ENCODE measurements at places on chromosomes 13 and 19.
A peak's percentile ranks its signal among the peaks of the same experiment; 100 is the strongest.

GRCh38 chr19:48419158-48419920 lies 25.9 kb downstream of the GRIN2D start:
- peak; percentile 82 for DNase-seq

GRCh38 chr19:13314761-13315160 lies 164.6 kb downstream of the IER2 start:
- no peak for DNase-seq

DNA sequence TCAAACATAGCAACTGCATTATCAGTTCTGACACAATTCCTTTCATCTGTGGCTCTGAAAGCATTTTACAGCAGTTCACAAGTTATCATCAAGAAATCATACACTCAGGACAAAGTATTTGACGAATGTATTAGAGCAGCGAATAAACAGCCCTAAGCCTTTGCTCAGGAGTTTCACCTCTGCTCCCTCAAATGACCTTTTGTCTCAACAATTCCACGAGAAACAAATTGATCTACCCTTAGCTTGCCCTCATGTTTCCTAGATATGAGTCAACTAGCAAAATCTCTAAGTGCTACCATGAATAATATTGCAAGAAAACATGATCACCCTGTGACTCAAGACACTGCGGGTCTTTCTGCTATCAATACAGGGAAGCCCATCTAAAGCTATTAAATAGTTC lies 396.1 kb downstream of the EFNB2 start:
- DNase-seq: no peak

- no peak for DNase-seq
Measured at GRCh38 chr13:39788102-39788501, 132.6 kb downstream of the COG6 start.

- peak; percentile 13 for DNase-seq
Measured at GRCh38 chr19:6416658-6417405, 7.8 kb downstream of the KHSRP start.

- DNase-seq: no peak
Measured at GRCh38 chr13:91882918-91883317, 484.5 kb downstream of the GPC5 start.

- no peak for DNase-seq
Measured at GRCh38 chr19:54477650-54478049, 4.6 kb upstream of the CDC42EP5 start.

DNA sequence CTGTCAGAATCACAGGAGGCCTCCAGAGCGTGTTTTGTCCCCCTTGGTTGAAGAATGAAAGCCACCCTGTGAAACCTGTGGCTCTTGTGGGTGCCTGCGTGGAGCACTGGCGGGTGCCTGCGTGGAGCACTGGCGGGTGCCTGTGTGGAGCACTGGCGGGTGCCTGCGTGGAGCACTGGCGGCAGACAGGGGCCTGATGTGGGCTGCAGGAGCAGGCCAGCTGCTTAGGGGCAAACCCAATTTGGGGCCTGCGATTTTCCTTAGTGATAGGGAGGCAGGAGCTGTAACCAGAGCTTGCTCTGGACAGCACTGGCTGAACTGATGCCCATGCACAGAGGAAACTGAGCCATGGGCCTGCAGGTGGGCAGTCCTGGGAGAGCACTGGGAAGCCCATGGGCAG lies 24.3 kb downstream of the ARHGEF7 start:
- DNase-seq: no peak

GRCh38 chr13:71149046-71149445 lies 718.0 kb downstream of the DACH1 start:
- no peak for DNase-seq

DNA sequence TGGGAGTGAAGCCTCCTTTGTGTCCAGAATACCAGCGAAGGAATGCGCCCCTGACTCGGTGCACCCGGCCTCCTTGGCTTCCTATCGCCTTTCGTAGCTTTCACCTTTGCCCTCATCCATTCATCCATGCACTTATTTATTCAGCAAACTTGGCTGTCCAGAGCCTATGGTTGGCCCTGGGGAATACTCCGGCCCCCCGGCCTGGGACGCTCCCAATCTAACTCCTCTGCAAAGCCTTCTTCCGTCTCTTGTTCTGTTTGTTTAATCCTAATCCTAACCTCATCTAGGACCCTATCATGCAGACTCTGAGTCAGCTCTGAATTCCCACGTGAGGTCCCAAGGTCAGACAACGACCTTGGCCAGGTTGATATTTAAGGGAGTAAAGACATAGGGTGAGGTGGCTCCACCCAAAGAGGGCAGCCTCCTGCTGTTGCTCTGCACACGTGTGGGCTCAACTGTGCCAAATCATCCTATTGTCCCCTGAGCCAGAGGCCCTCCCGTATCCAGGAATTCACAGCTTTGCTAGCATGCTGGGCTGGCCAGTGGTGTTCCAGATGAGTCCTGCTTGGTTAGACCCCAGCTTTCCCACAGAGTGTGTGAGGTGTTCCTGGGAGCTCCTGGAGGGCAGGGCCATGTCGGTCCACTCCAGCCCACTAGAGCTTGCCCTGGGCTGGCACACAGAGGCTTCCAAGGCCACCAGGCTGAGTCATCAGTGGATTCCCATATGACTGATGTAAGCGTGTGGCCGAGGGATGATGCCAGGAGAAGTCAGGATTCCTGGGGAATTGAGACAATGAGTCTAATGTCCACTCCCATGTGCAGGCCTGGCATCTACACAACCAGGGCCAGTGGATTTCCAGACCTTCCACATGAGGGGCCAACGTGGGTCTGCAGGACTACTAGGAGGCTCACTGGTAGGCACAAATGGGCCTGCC lies 6.5 kb upstream of the CCNE1 start:
- no peak for DNase-seq

DNA sequence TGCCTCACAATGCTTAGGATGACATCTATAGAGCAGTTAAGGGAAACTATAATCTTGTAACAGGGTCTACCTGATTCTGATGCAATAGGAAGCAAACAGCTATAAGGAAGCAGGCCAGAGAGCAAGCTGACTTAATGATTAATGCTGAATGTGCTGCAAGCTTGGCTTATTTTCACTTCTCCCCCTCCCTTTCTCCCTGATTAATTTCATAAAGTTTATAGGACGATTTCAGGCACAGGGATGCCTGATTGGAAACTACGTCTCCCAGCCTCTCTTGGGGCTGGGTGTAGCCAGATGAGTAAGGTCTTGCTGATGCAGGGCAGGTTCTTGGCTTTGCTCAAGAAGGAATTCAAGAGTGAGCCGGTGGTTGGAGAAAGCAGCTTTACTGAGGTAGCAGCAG lies 82.8 kb upstream of the MRI1 start:
- no peak for DNase-seq

DNA sequence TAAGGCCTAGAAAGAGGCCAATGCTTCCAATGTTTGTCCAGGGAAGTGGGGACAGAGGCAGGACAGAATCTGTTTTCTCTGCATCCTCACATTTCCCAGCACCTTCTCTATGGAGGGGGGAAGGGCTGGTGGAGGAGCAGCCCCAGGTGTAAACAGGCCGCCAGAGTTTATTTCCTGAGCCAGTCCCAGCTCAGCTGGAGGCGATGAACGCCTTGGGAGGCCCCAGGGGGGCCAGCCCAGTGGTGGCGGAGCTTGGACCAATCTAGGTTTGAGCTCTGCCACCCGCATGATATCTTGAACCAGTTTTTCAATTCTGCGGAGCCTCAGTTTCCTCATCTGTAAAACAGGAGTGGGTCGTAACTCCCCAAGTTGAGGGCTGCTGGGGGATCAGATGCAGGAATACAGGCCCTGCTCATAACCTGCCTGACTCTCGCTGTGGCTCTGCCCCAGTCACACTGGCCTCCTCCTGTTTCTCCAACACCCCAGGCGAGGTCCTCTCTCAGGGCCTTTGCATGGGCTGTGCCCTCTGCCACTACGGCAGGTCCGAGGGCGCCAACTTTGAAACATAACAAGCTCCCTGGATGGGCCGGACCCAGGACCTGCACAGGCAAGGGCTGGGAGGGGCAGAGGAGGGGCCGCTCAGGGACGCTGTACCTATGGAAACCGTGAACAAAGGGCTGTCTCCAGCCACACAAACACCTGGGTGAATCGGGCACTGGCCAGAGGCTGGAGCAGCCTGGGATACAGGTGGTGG lies 1.1 kb downstream of the TNFAIP8L1 start:
- DNase-seq: peak; percentile 44

- DNase-seq: no peak
Measured at GRCh38 chr13:42892760-42893159, 99.3 kb downstream of the EPSTI1 start.

GRCh38 chr13:111093136-111093535 lies 22.0 kb upstream of the ARHGEF7 start:
- no peak for DNase-seq
